IMR-90 (cell line): ENCODE measurements at places on chromosomes 3 and 15.

GRCh38 chr3:16467393-16467792, 46.1 kb downstream of the RFTN1 start:
- no peak for DNase-seq
- no peak overlapping the region for H3K4me3 ChIP-seq
- H3K27me3 ChIP-seq, result no peaks in the 10 kb centered on the region
- no peaks in the 10 kb centered on the region for H3K4me1 ChIP-seq
- H3K36me3 ChIP-seq, result peaks cover 23% of the 10 kb centered on the region

DNA sequence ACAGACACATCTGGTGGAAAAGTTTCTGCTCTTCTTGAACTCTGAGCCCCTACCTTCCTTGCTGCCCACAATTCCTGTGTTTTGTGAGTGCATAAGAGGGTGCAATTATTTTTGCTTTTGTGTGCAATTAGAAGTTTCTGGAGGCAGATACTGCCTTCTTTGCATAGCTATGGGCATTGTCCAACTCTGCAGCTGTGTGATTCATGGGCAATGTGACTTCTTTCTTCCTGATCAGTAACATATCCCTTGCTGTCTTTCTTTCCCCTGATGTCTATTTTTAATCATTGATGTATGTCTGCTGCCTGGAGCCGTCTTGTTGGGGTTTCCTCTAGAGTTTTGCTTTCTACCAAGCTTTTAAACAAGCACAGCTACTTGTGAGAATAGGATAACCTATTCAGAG, 321.6 kb upstream of the CHRM5 start:
- DNase-seq, result no peak
- no peaks in the 10 kb centered on the region for H3K4me1 ChIP-seq
- no peak overlapping the region for H3K27ac ChIP-seq
- H3K27me3 ChIP-seq, result peaks cover 3% of the 10 kb centered on the region
- H3K36me3 ChIP-seq, result no peaks in the 10 kb centered on the region

DNA sequence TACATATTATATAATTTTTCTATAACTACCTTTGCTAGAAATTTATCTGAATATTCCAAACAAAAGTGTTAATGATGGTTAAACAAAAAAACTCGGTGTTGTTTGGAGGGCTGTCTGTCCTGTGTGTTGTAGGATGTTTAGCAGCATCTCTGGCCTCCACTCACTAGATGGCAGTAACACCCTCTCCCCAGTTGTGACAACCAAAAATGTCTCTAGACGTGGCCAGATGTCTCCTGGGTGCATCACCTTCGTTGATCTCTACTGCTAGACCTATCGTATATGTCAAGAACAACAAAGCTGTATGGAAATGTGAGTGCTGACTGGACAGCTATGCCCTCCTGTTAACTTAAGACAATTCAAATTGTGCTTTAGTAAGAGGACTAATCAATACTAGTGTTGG, 14.1 kb downstream of the ANKRD34C start:
- H3K36me3 ChIP-seq, result no peaks in the 10 kb centered on the region
- H3K27me3 ChIP-seq, result peaks cover 3% of the 10 kb centered on the region
- H3K4me3 ChIP-seq, result no peak overlapping the region
- no peak overlapping the region for H3K27ac ChIP-seq
- no peaks in the 10 kb centered on the region for H3K4me1 ChIP-seq
- no peak for DNase-seq

- H3K4me3 ChIP-seq, result no peak overlapping the region
- no peaks in the 10 kb centered on the region for H3K4me1 ChIP-seq
- no peaks in the 10 kb centered on the region for H3K27me3 ChIP-seq
- no peaks in the 10 kb centered on the region for H3K36me3 ChIP-seq
- no peak for DNase-seq
Observed at GRCh38 chr15:91678003-91678402, 175.5 kb upstream of the SLCO3A1 start.

GRCh38 chr3:141275032-141275422, 43.4 kb downstream of the PXYLP1 start:
- no peak overlapping the region for H3K4me3 ChIP-seq
- H3K27ac ChIP-seq, result no peak overlapping the region
- no peaks in the 10 kb centered on the region for H3K36me3 ChIP-seq
- H3K27me3 ChIP-seq, result no peaks in the 10 kb centered on the region
- H3K4me1 ChIP-seq, result peaks cover 14% of the 10 kb centered on the region

DNA sequence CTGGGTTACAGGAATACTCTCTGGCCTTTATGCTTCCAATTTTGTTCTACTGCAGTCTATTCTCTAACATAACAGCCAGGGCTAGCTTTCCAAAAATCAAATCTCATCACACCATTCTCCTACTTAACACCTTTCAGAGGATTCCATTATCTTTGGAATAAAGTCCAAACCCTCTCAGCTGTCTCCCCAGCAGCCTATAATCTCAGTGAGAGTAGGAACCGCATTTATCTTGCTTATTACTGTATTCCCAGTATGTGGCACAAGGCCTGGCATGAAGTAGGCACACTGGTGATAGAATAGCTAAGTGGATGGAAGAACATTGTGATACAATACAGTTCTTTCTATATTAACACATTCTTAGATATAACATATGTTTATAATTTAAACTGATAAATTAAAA, 49.0 kb upstream of the MYO5C start:
- no peaks in the 10 kb centered on the region for H3K27me3 ChIP-seq
- H3K36me3 ChIP-seq, result peaks cover 3% of the 10 kb centered on the region
- no peak overlapping the region for H3K27ac ChIP-seq
- no peak overlapping the region for H3K4me3 ChIP-seq
- H3K4me1 ChIP-seq, result peaks cover 4% of the 10 kb centered on the region

GRCh38 chr3:121467085-121467484, 78.7 kb downstream of the POLQ start:
- peaks cover 1% of the 10 kb centered on the region; the same call in 1 of the 2 replicates for H3K36me3 ChIP-seq
- no peak overlapping the region for H3K27ac ChIP-seq
- no peak overlapping the region for H3K4me3 ChIP-seq
- peaks cover 2% of the 10 kb centered on the region; the same call in 1 of the 2 replicates for H3K4me1 ChIP-seq
- no peaks in the 10 kb centered on the region for H3K27me3 ChIP-seq

- no peaks in the 10 kb centered on the region for H3K27me3 ChIP-seq
- H3K27ac ChIP-seq, result no peak overlapping the region
- H3K4me3 ChIP-seq, result no peak overlapping the region
- H3K4me1 ChIP-seq, result no peaks in the 10 kb centered on the region
Observed at GRCh38 chr3:191813245-191813644, 352.3 kb downstream of the PYDC2 start.

DNA sequence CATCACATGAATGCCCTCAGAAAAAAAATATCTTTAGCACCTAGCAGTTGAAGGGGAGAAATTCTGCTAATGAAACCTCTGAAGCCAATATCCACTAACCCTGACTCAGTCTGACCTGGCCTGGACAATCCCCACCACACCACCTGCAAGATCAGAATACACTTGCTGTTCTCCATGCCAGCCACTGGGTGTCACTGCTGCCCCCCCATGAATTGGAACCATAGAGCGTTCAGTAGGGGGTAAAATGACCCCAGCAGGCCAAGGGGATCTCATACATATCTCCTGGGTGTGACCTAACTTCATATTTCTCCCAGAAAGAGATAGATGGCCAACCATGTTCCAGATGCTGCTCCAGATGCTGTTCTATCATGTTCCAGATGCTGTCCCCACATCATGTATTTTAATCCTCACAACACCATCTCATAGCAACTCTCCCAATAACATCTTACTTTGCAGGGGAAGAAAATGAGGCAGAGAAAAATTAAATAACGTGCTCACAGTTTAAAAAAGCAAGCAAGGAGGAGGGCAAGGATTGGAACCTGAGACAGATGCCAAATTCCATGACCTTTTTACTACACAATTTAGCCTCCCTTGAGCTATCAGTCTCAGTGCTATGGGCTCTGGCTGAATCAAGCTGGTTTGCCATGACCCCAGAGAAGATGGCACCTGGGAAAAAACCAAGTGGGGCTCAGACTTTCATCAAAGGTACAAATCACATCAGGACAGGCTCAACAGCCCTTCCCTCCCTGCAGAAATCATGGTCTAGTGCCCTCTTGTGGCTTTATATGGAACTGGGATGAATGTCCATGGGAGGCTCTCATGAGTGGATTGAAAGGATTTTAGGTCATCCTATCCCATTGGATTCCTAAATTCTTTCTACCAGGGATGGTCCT, 12.4 kb downstream of the NTRK3 start:
- H3K27me3 ChIP-seq, result no peaks in the 10 kb centered on the region
- H3K27ac ChIP-seq, result no peak overlapping the region
- DNase-seq, result peak; percentile 13
- no peaks in the 10 kb centered on the region for H3K4me1 ChIP-seq
- H3K4me3 ChIP-seq, result no peak overlapping the region

DNA sequence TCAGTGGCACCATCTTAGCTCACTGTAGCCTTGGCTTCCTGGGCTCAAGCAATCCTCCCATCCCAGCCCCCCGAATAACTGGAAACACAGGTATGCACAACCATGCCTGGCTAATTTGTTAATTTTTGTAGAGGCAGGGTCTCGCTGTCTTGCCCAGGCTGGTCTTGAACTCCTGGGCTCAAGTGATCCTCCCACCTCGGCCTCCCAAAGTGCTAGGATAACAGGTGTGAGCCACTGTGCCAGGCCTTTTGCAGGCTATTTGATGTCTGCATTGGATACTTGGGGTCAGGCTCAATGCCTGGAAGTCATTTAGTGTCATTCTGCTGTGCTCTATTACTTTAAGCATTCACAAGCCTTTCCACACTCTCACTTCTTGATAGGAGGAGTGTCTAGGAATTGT, 17.6 kb downstream of the LIMD1 start:
- peaks cover 40% of the 10 kb centered on the region for H3K4me1 ChIP-seq
- peaks cover 9% of the 10 kb centered on the region; the same call in 1 of the 2 replicates for H3K36me3 ChIP-seq
- no peak overlapping the region for H3K4me3 ChIP-seq
- no peak overlapping the region for H3K27ac ChIP-seq
- no peaks in the 10 kb centered on the region for H3K27me3 ChIP-seq

DNA sequence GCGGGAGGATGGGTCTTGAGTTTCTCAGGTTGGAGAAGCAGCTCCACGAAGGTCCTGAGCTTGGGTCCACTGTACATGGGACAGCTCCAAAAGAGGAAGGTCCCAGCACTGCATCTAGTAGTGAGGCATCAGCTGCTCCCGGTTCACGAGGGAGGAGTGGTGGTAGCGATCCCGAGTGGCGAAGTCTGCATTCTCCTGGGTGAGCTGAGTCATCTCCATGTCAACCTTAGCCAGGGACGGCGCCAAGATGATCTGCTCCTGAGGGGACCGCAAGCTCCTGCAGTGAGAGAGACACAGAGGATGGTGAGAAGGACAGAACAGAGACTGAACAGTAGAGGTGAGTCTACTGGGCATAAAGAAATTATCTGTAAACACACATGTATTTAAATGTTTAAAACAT, 28.0 kb upstream of the HEG1 start:
- H3K27me3 ChIP-seq, result no peaks in the 10 kb centered on the region
- DNase-seq, result no peak
- no peak overlapping the region for H3K27ac ChIP-seq
- H3K4me1 ChIP-seq, result peaks cover 21% of the 10 kb centered on the region
- no peak overlapping the region for H3K4me3 ChIP-seq
- H3K36me3 ChIP-seq, result no peaks in the 10 kb centered on the region; the same call in 1 of the 2 replicates
